ENCODE measurements at places on chromosomes 6 and 20.

DNA sequence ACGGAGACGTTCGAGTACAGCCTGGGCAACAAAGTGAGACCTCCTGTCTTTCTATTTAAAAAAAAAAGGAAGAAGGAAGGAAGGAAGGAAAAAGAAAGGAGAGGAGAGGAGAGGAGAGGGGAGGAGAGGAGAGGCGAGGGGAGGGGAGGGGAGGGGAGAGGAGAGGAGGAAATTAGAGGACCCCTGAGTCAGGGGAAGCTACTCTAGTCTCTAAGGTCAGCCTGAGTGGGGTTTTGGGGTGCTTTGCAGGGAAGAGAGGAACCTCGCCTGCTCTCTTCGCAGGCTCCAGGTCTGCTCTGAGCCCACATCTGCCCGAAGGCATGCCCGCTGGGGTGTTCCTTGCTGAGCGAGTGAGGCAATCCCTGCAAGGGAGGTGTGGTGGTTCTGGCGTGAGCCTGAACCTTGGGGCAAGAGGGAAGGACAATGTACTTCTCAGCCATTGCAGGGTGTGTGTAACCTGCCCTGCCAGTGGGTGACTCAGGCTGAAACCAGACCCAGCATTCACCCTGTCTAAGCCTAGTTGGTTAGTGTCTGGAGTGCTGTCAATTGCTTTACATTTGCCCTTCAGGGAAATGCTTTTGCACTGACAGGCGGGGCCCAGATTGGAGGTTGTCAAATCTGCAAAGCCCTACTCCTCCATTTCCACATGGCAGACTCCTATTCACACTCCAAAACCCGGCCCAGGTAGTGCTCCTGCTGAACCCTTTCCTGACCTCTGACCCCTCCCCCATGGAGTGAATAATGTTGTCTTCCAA, 15.3 kb upstream of the MMP9 start:
- no peak for DNase-seq

DNA sequence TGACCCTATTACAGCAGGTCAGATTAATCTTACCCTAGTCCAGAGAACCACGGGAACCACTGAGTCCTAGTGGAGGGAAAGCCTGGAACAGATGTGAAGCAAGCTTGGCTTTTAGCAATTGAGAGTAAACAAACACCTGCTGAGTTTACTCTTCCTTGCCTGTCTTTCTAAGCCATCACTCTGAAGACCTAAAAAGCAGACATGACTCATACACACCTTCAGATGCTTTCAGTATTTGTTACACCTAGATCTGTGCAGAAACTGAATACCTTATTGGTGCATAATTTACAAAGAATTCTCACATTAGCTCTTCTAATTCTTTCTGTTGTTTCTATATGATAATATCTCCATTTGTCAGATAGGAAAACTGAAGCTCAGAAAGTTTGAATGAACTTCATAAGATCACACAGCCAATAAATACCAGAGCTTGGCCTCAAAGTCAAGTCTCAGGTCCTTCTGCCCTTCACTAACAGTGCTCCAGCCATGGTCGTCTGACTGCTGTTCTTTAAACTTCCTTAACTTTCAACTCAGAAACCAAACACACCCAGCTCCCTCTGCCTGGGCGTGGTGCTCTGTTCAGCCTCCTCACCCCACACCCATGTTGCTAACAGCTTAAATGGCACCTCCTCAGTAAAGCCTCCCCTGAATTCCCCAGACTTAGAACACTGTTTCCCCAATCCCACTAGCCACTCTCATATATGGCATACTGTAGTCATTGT, 8.6 kb upstream of the GABBR1 start:
- DNase-seq = no peak

GRCh38 chr20:10660661-10661060, 13.1 kb downstream of the JAG1 start:
- DNase-seq = no peak

- no peak for DNase-seq
Measured at GRCh38 chr6:43806043-43806757, 36.2 kb downstream of the VEGFA start.

GRCh38 chr20:40710603-40711002, 21.6 kb upstream of the MAFB start:
- no peak for DNase-seq

DNA sequence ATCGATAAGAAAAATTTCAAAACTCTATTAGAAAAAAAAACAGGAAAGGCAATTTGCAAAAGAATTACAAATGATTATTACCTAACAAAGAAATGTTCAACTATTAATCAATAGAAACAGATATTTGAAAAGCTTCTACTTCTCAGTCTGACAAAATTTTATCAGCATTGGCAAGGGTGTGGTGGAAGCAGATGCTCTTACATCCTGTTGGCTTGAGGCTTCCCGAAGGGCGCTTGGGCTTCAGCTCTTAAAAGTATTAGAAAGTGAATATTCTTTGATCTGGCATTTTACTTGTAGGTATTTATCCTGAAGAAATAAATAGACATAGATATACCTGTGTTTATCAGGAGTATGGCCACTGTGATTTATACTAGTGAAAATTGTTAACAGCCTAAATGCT, 38.7 kb downstream of the SLC35D3 start:
- no peak for DNase-seq

DNA sequence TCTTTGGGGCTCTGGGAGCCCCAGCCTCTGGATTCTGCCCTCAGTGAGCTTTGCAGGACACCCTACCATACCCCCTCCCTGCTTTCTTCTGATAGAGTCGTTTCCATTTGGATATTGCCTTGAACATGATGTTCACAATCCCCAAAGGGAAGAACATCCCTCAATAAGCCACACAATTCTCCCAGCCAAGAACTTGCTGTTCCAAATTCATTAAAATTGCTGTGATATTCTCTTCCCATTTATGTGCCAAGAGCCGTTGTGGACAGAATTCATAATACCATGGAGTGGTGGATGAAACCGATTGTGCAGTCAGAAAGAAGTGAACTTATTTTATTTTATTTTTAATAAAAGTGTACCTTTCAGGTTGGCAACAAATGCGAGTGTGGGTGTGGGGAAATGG, 95.8 kb downstream of the DHX35 start:
- DNase-seq = no peak

DNA sequence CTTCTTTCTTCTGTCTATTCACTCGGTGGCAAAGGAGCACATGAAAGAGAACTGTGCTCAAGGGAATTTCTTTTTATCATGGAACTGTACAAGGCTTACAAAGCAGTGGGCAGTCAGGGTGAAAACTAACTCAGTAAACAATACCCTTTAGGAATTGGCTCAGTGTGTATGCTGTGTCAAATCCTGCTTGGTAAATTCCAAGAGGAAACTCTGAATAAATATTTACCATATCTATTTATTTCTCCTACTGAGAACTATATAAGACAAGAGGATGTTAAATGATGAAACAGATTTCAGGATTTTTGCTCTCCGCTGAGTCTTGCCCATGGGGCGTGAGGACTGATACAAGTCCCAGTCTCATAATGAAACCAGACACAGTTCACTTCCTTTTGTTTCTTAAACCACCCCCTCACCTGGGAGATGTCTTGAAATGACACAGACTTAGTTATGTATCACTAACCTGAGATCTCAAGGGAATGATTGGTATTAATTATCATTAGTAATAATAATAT, 188.8 kb downstream of the BACH2 start:
- no peak for DNase-seq

DNA sequence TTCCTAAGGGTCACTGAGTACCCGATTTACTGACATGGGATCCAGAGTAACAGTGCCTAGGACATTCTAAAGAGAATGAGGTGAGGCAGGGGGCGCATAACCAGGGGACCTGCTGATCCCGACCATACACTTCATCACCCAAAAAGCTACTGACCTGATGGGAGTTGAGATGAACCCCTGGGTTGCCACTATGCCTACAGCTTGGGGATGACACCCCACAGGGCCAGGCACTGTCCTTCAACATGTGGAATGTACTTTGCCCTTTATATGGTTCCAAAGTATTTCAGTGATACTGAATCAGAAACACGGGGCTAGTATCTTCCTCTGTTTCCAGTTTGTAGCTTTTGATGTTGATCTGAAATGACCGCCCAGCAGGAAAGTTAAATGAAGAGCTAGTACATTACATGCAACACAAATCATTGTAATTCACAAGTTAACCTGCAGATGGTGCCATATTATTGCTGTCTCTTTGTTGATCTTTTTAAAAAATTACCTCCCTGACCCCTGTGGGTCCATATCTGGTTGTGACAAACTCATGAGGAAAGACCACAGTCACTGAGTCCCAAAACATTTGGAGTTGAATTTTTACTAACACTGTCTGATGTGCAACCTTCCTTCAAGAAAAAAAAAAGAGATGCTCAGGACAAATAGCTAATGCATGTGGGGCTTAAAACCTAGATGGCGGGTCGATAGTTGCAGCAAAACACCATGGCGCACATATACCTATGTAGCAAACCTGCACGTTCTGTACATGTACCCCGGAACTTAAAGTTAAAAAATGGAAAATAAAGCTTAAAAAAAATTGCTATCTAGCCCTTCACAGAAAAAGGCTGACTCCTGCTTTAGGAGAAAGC, 42.7 kb upstream of the GCNT2 start:
- DNase-seq = no peak

DNA sequence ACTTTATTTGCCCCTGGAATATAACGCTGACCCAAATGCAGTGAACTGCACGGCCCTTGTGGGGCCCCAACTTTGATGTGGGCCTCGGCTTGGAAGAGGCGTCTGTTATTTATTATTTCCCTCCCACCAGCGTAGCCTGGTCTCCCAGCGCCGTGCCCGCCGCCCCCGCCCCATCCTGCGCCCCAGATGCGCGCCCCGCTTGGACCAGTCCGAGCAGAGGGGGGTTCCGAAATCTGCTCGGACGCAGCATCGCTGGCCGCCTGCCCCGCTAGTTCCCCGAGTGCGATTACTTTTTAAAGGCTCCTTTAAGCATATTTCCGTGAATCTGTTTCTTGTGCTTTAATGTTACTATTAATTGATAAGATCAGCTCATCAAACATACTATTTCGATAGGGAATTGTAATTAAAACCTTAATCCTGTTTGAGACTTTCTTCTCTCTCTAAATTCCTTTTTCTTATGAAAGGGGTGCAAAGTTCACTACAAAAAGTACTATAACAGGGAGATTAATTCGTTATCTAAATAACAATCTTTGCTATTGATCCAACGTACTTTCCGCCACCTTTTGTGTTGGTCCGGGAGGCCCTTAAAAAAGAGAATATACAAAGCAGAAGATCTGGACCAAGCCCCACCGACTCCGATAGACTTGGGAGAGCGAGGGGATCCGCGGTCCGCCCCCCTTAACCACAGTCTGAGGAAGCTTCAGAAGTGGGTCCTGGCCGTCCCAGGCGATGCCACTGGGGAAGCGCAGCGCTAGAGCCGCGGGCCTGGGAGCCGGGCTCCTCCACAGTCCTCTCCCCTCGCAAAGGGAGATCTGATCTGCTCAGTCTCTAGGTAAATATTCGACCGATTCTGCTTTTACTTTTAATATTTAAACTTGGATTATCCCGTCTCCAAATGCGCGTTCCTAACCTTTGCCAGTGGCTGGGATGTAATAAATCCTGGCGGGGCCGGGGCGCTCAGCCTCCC, 10.2 kb downstream of the POU3F2 start:
- DNase-seq = no peak

- no peak for DNase-seq
Measured at GRCh38 chr6:13248584-13248985, 79.8 kb downstream of the TBC1D7 start.

DNA sequence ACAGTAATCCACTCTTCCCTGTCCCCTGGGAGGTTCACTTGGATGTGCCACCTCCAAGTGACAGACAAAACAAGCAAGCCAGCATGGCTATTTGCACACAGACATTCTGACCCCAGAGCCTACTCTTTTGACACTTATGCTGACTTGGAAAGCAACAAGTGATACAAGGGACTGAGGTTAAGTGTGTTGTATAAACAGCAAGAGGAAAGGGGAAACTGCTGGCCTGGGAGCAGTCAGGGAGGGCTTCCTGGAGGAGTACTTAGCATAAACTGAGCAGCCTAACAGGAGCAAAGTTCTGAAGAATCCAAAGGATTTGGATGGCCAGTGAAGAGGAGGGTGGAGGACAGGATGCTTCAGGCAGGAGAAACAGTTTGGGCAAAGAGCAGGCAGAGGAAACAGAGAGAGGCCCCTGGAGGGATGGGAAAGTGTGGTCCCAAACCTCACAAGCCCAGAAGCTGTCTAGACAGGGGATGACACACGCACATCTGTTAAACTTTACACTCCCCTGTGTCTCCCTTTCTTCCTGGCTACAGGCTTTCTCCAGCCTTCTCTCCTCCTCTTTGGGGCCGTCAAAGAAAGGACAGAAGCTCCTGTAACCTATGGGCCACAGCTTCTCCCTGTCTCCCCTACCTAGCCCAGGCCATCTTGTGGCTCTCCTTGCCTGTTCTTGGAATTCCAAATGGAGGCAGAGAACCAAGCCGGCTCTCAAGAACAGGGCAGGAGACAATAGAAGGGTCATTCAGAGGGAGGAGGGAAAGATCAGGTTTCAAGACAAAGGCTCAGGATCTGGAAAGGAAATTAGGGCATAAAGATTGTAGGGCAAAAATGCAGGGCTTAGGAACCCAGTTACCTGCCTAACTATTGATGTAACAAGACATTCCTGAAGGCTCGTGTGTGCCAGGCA, 19.3 kb downstream of the SULF2 start:
- DNase-seq = no peak

DNA sequence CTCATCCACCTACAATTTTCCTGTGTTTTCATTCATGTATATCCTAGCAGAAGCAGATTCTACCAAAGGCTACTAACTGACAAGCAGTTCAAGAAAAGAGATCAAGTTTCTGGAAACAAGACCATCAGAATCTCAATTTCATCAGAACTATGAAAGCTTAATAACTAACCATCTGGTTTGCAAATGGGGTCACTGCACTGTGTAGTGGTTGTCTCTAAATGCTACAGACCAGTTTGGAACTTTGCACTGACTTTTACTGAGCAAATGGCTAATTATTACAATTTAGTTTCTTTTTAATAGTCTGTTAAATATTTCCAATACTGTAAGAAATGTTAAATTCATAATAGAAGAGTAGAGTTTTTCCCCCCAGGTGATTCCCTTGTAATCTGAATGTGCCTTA, 64.5 kb downstream of the REPS1 start:
- DNase-seq = no peak

GRCh38 chr6:14142511-14143223, 25.1 kb downstream of the CD83 start:
- no peak for DNase-seq

GRCh38 chr20:57808264-57809070, 98.7 kb upstream of the PMEPA1 start:
- DNase-seq = no peak

DNA sequence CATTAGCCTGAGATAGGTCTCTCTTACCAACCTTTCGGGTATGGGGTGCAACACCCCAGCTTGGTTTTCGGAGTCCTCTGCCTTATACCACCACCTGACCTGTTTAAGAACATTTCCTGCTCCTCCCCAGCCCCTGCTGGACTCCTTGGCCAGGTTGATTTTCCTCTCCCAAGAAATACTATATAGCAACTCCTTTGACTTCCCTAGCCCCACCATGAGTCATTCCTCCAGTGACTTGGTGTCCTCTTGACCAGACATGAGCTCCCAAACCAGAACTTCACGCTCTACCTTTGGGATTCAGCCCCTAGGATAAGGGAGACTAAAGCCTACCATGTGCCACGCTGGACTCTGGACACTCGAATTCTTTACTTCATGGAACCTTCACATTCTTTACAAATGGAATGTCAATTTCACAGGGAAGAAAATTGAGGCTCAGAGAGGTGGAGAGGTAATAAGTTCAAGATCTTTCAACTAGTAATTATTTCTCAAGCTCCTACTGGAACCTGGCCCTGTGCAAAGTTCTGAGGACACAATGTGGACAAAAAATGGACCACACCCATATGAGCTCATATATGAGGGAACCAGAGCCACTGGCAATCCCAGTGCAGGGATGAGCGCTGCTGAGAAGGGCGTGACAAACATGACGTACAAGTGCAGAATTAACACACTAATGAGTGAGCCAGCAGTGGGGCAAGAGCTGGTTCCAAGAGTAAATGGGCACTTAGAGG, 48.2 kb downstream of the SIRPA start:
- DNase-seq = no peak

- no peak for DNase-seq
Measured at GRCh38 chr20:47007826-47008655, 113.4 kb downstream of the EYA2 start.

Data from activated effector memory CD4-positive, alpha-beta T cell treated with Interleukin-2 at 50 U/mL for 16 hours (primary cell).